ENCODE measurements at places on chromosomes 1 and 21.

- DNase-seq: no peak
These were observed 85.8 kb downstream of the ADARB1 start for GRCh38 chr21:45160198-45160597.

DNA sequence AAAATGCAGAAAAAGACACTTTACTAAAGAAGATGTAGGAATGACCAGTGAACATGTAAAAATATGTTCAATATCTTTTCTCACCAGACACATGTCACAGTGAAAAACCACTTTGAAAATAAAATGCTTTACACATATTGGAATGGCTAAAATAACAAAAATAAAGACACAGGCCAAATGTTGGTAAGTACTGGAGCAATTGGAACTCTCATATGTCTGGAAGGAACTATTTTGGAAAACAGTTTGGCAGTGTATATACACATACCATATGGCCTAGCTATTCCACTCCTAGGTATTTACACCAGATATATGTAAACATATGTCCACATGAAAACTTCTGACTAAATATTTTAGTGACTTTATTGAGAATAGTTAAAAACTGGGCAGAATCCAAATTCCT is 927.2 kb downstream of the BRINP3 start:
- no peak for DNase-seq

DNA sequence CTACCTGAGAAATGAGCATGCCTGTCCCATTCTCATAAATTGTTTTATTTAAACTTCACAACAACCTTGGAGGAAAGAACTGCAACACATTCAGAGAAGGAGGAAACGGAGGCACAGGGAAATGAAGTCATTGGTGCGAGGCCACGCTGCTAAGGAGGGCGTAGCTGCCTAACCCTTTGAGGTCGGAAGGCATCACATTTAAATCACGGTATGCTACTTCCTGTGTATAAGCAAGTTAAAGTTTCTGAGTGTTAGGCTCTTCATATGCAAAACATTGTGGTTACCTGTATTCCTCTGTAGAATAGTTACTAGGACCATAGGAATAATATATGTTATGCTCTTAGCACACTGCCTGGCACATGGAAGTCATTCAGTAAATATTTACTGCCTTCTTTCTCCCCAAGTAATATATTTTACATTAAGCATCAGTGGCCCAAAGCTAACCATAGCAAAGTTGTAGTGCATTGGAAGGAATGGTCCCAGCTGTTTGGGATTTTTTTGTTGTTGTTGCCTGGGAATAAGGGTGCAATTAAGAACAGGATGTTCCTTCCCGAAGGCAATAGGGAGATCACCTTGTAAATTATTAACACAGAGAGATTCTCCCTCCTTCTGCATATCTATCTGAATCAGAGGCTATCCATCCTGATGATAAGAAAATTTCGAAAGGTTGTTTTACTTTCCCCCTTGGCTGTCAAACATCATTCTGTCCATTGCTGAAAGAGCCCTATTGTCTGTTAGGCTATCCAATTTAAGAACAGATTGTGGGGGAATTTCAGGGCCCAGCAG is 192.2 kb upstream of the C8B start:
- no peak for DNase-seq

DNA sequence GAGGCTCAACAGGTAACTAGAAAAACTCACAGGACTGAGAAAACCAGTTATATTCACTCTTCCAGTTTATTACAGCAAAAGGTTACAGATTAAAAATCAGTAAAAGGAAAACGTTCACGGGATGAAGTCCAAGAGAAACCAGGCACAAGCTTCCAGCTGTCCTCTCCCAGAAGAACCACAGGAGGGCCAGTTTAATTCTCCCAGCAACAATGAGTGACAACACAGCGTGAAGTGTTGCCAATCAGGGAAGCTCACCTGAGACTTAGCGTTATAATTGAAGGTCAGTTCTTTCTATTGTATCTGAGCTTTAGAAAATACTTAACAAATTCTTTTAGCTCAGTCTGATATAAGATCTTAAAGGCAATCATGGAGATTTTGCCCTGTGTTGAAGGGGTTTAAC is 65.2 kb upstream of the TNR start:
- DNase-seq: no peak

DNA sequence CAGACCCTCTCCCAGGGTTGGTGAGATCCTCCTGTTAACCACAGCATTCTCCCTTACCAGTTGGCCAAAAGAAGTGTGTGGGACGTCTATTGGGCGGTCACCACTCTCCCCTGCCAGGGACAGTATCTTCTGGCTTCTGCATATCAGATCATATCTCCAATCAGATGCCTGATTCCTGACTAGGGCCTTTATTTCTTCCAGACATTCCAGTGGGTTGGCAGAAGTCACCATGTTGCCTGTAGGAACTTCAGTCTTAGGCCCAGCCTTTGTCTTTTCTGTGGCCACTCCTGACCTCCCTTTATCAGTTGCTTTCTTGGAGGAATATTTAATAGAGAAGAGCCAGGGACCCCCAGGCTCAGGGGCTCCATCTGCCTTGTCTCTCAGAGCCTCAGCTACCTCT is 130.4 kb upstream of the F3 start:
- no peak for DNase-seq

DNA sequence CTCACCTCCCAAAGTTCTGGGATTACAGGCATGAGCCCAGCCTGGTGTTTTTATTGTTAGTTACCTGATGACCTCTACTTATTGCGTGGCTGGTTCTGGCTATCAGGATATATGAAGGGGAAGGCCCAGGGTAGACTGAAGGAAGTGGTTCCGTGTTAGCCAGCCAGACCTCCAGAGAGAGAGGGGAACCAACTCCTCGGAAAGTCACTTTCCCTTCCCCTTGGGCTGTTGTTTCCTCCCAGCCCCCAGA is 2.5 kb upstream of the RCSD1 start:
- DNase-seq: no peak

- DNase-seq: no peak
These were observed 34.3 kb downstream of the AMY1C start for GRCh38 chr1:103783944-103784377.

DNA sequence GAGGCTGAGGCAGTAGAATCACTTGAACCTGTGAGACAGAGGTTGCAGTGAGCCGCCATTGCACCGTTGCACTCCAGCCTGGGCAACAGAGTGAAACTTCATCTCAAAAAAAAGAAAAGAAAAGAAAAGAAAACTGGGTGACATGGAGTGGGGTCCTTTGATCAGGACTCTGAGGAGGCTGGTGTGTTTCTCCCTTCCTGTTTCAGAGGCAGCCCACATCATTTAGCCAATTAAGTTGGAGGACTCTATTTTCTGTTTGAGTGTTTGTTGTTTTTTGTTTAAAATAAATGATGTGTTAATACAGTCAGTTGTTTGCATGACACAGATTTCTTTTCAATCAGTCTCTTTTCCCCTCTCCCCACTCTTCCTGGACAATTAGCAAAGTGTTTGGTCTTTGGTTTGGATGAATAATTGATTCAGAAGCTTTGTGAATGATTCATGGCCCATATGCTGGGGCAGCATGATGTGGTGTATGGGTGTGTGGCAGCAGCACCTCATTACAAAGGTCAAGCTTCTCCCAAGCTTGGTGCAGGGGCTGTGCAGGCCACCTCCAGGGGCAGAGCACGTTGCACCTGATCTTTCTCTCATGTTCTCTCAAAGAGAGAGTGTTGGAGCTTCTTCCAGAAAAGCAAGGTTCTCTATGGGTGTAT is 48.8 kb downstream of the CACNA1E start:
- DNase-seq: no peak
